Glomerular endothelial cell (primary cell): ENCODE measurements at places on chromosomes 12 and 14.

DNA sequence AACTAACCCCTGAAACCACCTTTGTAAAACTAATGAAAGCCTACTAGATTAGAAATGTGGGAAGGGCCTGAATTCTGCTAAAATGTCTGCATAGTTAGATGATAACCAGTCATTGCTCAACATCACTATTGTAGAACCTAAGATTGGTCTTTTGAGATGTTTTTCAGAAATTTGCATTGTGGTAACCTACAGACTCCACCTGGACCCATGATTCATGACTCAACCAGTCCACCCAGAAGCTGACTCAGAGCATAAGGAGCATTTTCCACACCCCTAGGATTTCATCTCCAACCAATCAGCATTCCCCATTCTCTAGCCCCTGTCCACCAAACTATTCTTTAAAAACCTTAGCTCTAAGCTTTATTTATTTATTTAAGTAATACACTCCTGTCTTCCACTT is 30.4 kb upstream of the CHGA start:
- DNase-seq, result no peak

DNA sequence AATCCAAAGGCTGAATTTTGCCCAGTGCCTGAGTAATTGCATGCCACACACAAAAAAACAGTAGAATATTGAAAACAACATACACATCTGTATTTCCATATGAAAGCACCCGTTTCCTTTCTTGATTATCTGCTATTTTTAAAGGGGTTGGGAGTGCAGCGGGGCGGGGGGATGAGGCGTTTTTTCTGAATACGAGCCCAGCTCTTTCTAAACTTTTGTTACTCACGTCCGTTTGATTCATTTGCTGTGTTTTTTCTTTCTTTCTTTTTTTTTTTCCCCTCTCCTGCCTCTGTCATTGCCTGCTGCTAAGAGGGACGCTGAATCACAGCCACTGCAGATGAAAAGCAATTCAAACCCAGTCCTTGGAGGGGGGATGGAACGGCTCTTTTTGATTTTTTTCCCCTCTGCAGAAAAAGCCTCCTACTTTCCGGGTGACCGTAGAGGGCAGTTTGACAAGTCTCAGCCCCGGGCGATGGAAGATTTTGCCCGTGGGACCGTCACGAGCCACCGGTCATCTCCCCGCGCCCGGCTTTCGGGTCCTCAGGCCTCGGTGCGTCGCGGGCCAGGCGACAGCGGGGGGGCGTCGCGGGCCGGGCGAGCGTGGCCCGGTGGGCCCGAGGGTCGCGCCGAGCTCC is 572 bp upstream of the RASSF8 start:
- peak; percentile 36 for DNase-seq

DNA sequence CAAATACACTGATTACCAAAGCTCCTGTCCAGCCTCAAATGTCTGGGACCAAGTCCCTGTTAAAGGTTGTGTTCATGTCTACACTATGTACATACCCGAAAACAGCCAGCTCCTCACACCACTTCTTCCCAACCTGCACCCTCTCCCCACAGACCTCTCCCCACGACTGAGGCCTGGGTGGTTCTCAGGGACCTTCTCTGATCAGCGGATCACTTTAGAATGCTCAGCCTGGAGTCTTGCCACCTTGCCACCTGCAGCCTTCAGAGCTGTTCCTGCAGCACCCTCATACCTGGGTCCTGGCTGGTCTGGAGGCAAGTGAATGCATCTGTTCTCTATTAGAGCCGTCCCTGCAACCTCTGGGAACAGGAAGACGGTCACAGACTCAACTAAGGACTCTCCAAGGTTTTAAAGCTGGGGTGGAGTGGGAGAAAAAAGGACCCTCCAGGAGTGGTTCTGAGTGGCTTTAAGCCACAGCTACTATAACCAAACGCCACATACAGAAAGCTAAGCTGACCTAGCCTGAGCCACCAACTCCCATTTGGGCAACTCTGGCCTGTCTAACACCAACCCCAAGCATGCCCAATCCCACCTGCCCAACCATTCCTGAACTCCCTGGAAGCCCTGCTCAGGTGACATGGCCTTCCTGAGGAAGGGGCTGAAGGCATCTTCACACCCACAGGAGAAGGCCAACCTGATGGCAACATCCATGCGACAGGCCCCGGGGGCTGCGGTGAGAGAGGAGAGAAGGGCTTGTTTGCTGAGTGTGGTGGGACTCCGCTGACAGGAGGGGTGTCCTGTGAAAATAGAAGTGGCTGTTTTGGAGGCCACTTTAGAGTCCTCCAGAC is 8.6 kb downstream of the KRT2 start:
- DNase-seq, result no peak

- DNase-seq, result no peak
These were observed 21.6 kb downstream of the C12orf75 start for GRCh38 chr12:105352052-105352451.

DNA sequence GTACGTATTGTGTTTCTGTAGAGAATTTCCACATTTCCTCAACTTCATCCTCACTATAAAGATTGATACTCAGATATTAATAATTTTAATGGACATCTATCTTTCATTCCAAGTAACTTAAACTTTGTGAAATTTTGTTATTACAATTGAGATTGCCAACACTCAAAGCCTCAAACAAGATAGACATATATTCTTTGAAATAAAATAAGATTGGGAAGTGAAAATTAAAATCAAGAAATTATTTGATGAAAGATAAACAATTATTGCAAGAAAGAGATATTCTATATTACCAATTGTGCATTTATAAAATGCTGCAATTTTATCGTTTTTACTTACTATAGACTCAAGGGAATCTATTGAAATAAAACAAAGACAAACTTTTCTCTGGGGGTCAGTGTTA is at the start of gene OR6C6:
Gene OR6C6 (minus strand): TSS at position 101 of the 400 bp plus-strand sequence. CDS start 1,337 bp downstream, outside the sequence.
- no peak for DNase-seq

DNA sequence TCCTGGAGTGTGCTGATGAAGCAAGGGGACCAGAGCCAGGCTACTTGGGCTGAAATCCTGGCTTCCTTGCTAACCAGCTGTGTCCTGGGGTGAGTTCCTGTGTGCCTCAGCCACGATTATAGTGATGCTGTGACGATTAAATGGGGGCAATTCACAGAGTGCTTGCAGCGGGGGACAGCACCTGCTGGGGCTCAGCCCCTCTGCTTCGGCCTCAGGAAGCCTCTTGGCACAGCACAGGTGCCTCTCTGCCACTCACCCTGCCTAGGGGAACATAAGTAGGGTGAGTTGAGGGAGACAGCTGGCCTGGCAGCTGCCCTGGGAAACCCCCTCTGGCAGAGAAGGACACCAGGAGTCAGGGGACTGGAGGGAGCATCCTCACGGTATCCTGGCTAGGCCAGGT is 9.4 kb downstream of the KRT80 start:
- DNase-seq, result no peak

DNA sequence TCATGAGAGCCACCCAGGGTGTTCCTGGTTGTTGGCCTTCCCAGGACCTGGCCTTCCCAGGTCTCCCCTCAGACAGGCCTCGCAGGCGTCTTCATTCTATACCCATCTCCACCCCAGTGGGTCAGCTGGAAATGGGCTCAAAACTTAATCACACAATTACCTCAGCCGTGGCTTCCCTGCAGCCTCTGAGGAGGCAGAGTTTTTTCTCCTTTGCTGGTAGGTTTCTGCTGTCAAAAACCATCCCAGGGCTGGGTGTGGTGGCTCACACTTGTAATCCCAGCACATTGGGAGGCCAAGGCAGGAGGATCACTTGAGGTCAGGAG is 13.2 kb downstream of the NFKBIA start:
- DNase-seq, result no peak

- DNase-seq, result no peak
These were observed 250.4 kb upstream of the ALG10 start for GRCh38 chr12:33771889-33772288.

DNA sequence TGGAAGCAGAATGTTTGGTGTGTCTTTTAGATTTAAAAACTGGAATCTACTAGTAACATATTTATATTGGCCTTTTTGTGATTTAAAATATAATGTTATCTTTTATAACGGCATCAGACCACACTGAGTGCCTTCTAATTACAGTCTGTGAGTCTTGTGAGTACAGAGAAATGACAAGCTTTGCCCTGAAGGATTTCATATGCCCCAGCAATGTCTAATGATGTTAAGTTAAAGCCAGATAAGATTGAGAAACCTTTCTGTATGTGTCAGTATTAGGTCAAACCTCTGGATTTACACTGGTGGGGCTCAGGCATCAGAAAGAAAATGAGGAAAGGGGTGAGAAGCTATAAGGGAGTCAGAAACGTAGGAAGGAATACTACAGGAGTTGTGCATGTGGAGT is 25.2 kb downstream of the PLEKHA5 start:
- no peak for DNase-seq
